Stimulated activated CD8-positive, alpha-beta memory T cell treated with anti-CD3 and anti-CD28 coated beads, Interleukin-2, amount 100 ng/mL, for 1 hour (primary cell): ENCODE measurements at places on chromosomes 16 and 17.

GRCh38 chr17:34584805-34585416 lies 5.5 kb downstream of the TMEM132E start:
- no peak for DNase-seq

DNA sequence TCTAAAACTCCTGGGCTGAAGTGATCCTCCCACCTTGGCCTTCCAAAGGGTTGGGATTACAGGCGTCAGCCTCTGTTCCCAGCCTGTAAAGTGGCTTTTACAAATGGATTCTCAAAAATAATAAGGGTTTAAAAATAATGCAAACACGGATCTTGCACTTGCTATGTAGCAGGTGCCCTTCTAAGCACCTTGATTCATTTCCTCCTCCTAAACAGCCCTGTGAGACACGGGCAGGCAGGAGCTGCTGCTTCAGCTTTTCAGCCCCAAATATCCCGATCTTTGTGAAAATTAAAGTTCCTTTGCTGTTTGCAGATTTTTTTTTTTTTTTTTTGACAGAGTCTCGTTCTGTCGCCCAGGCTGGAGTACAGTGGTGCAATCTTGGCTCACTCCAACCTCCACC lies 31.7 kb downstream of the NAGPA start:
- no peak for DNase-seq

DNA sequence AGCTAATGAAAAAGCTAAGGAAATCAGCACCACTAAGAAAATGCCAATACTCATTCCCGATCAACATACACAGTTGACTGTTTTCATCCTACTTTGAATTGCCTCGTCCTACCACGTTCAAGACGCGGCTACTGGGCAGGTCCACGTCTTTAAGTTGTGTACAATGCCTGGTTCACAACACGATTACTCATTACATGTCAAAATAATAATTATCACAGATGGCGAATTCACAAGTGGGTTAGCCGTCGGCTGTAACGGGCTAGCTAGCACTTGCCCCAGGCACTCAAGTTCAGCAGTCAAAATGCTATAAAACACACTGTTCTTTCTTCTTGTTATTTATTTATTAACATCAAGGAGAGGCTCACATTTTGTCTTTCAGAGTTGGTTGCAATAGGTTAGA lies 124.2 kb downstream of the ZFHX3 start:
- no peak for DNase-seq

GRCh38 chr17:2929881-2930533 lies 133.4 kb downstream of the OR1D5 start:
- DNase-seq: no peak

DNA sequence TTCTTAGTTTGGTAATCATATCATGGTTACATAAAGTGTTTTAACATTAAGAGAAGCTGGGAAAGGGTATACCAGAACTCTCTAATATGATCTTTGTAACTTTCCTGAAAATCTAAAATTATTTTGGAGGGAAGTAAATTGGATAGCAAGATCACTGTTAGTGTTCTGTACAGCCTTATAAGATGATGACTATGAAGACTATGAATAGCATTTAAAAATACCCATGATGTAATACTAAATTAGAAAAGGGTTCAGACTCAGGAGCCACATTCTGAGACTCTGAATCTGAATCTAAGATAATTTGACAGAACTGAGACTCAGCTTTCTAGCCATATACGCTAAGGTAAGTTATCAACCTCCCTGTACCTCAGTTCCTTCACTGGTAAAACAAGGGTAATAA lies 208.0 kb upstream of the C17orf78 start:
- no peak for DNase-seq

- no peak for DNase-seq
Measured at GRCh38 chr17:14792746-14793145, 472.4 kb downstream of the PMP22 start.

- no peak for DNase-seq
Measured at GRCh38 chr17:76742958-76743357, 5.0 kb downstream of the MFSD11 start.

- no peak for DNase-seq
Measured at GRCh38 chr16:13863075-13863765, 56.7 kb upstream of the ERCC4 start.

DNA sequence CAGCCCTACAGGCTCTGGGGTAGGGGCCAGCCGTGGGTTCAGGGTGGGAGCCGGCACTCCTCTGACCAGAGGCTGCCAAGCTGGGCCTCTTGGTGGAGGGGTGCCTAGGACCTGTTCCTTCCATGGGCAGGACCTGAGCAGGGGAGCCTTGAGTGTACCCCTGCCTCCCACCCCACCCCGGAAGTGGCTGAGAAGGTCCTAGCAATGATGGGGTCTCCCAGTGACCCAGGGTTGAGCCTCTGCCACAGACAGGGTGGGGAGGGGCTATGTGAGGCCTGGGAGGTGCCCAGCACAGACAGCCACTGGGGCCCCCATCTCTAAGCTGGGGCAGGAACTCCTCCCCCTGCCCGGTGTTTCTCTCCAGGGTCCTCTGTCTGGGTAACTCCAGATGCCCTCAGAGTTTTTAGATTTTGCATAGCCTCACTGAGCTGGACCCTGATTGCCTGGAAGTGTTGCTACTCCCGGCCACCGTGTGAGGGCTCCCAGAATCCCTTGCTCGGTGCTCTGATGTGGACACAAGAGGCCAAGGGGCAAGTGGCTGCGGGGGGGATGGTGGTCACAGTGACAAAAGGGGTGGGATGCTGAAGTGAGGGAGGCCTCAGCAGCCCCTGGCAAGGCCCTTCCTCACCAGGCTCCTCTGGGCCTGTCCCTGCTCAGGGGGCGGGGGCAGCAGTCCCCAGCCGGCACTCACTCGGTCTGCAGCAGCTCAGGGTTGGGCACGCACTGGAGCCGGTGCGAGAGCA lies 6.4 kb upstream of the MTSS2 start:
- DNase-seq: no peak

DNA sequence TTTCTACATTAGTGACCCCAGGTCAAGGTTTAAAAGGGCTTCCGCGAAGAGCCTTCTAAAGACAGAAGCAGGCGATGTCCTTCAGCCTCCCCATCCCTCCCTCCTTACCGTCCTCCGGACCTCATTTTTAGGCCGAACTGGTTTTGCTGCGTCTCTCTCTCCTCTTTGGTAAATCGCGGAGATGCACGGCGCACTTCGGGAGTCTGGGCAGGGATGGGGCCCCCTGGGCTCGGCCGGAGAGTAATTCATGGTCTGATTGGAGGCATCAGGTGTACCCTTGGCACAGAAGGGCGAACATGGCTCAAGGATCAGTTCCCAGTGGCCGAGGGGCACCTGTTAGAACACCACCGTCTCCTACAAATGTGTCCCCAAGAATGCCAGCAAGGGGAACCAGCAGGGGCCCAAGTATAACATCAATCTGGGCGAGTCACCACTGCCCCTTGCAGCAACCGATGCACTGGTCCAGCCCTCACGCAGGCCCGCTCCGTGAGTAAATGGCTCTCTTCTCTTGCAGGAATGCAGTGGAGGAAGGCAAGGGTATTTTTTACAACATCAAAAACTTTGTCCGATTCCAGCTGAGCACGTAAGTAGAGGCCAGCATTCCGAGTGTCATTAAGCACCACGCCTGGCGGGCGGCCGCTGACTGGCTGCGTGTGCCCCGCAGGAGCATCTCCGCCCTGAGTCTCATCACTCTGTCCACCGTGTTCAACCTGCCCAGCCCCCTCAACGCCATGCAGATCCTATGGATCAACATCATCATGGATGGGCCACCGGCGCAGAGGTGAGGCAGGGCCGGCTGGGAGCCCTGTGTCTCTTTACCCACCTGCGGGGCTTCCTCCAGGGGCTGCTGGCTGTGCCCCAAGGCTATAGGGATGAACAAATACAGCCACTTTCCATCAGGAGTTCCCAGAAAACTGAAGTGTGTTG lies 45.6 kb downstream of the MEAK7 start:
- DNase-seq: no peak

DNA sequence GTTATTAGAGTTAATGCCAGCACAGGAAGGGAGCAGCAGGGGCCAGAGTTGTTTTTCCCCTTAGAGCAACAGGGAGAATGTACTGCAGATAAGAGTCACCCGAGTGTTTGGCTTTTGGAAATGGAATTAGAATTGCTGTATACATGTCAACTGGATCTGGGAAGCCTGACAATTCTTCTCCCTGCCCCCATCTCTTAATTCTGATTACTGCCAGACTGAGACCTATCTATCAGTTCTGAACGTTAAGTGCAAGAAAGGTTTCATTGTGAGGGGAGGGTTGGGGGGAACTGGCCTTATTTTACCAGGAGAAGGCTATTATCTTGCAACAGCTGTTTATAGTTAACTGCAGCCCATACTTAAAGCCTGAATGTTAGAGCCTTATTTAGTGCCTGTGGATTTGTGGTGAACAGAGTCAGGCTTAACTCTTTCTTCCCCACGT lies 424.5 kb upstream of the CDH11 start:
- no peak for DNase-seq

GRCh38 chr17:35596072-35596471 lies 8.9 kb downstream of the AP2B1 start:
- no peak for DNase-seq

DNA sequence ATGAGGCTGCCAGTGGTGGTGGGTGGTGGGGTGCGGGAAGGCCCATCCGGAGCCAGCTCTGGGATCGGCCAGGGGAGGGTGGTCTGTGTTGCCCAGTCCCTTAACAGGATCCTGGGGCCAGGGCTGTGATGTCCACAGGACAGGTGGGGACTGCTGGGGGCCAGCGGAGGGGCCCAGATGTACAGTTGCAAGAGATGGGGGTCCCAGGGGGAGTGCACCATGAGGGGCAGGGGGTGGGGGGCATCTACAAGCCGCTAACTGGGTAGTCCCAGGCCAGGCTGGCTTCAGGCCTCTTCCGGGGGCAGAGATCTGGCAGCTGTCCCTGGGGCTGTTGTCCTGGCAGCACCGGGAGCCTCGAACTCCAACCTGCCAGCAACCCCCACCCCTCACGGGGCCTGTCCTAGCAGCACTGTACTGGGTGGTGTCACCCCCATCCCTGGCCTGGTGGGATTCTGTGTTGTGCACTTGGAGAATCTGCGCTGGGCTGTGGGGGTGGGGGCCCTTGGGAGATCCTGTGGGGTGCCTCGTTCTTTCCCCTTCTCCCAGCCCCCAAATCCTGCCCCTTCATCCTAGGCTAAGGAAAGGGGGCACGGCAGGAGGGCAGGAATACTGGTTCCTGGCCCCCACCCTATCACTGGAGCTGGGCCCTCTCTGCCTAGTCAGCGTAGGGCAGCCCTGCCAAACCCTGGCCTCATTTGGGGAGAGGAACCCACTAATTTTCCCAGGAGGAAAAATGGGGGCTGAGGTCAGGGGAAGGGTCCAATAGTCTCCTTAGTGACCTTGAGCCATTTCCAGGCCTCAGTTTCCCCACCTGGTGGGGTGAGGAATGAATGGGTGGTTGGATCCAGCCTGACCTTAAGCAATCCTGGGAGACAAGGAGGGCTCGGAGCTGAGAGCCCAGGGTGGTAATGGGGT lies 1.4 kb downstream of the MTSS2 start:
- DNase-seq: no peak

DNA sequence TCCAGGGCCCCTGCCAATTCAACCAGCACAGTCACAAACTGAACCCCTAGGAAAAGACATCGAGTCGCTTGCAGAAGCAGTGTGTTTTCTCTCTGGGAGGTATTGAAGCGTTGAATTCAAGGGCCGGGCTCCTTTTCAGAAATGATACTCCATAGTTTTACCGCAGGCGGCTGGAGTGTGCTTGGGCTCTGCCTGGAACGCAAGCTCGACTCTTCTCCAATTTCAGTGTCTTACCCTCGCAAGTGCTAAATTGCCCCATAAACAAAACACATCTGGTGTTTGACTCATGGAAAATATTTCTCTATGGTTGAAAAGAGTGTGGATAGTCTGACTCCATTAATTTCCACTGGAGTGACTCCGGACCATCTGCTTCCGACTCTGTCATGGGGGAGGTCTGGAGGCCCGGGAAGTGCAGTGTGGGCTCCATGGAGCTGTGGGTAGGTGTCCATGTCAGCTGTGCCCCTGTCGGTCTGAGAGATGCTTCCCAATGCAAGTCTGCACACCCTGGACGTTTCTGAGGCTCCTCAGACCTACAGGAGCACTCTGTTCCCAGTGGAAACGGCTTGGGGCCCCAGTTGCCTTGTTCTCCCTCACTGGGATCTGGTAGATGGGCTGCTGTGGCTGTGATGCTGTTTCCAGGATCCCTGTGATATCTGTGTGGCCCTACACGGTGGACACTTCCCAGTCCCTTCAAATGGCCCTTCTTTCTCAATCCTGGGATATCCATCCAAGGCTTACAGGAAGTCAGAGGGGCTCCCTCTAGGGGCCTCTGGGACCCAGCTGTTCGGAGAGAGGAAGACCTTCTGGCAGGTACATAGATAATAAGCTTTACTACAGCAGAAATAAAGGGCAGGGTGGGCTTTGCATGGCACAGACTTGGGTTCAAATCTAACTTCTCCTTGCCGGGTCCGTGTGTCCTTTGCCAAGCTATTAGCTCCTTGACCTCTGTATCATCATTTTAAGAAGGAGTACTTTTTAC lies 119.8 kb upstream of the CDH13 start:
- DNase-seq: no peak

GRCh38 chr17:81651692-81652091 lies 4.7 kb downstream of the PDE6G start:
- DNase-seq: no peak

GRCh38 chr17:76173474-76173873 lies 32.4 kb upstream of the FOXJ1 start:
- no peak for DNase-seq
